ENCODE measurements at places on chromosomes 2 and 18.
A peak's percentile ranks its signal among the peaks of the same experiment; 100 is the strongest.

DNA sequence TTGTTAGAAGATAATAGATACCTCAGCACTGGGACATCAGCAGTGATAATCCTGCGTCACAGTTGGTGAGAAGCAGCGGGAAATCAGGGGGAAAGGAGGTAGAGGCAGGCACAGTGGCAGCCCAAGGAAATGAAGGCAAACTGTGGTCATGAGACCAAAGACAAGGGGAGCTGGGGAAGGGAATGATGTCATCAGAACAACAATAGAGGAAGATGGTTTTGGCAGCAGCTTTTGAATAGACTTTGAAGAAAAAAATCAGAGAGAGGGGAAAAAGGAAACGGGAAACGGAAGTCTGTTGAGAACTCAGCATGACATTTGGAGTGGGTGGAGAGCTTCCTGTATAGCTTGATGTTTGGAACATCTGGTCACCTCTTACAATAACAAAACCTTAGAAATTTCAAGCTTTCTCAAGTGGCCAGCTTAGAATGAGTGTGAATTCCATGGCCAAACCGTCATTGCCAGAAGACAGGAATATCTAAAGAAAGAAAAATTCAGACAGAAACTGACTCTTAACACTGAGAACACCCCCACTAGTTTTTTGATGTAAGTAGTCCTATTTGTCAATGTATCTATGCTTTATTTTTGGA lies 18.4 kb upstream of the YES1 start:
- peak; percentile 72 for DNase-seq

DNA sequence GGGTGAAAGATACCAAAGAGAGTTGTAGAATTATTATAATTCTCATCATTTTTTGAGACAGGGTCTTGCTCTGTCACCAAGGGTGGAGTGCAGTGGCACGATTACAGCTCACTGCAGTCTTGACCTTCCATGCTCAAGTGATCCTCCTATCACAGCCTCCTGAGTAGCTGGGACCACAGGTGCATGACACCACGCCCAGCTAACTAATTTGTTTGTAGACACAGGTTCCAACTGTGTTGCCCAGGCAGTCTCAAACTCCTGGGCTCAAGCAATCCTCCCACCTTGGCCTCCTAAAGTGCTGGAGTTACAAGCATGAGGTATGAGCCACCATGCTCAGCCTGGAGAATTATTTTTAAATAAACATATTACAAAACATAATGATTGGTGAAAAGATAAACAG lies 92.8 kb upstream of the MSH6 start:
- DNase-seq, result no peak

GRCh38 chr2:3639653-3640052 lies 18.3 kb upstream of the ALLC start:
- DNase-seq, result no peak

DNA sequence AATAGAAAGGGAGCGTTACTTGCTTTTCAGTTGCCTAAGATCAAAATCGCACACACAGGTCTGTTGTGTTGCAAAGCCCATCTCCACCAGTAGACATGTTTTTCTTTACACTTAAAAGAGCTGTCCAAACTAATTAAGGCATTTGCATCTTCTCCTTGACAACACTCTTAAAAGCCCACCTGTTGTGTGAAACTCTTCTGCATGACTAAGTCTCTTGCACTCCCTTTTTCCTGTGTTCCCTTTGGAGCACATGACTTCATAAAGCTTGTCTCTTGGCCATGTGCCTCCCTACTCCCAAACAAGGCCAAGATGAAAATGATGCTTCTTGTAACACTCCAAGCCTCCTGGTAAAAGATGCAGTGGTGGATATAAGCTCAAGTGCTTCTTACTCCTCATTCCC lies 26.1 kb downstream of the PID1 start:
- no peak for DNase-seq

DNA sequence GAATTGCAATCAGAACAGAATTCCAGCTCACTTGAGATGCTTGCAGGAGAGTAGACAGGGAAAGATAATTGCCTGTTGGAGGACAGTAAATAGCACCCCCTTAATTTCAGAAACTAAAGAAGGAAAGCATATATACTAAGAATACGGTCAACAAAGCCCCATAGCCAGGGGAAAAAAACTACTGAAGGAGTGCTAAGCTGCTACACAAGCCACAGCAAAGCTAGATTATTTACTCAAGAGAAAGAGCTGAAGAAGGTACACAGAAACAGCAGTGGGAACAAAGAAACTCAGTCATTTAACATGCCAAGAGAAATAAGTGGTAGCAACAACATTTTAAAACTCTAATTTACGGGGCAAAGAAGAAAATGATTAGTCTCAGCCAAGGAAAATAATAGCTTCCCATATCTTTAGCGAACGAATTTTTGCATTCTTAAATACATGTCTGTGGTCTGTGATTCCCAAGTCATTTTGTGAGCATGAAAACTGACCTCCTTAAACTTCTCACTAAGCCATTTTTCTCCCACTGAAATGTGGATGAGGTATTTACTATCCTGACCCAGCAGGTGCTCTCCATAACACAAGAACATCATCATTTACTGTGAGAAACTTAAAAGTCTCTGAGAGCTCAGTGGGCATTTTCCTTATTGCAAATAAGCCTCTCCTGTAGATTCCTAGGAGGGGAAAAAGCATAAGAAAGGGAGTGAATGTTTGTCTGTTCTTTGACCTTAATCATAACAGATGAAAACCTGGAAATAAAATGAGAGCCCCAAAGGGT lies 196.0 kb downstream of the PAX3 start:
- no peak for DNase-seq

DNA sequence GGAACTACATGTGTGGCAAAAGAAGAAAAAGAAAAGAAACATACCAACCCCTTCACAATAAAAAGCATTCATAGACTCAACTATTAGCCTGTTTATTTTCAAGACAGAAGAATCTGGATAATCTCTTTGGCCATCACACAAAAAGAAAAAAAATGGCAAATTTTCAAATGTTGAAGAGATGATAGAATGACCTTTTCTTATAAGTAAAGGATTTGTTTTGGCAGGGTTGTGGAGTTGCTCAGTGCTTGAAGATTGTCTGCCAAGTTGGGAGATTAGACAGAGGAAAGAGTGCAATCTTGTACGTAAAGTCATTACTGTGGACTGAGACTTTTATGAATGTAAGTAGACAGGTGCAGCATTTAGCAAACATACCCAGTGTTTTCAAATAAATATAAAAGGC lies 18.5 kb upstream of the FAM171B start:
- no peak for DNase-seq

DNA sequence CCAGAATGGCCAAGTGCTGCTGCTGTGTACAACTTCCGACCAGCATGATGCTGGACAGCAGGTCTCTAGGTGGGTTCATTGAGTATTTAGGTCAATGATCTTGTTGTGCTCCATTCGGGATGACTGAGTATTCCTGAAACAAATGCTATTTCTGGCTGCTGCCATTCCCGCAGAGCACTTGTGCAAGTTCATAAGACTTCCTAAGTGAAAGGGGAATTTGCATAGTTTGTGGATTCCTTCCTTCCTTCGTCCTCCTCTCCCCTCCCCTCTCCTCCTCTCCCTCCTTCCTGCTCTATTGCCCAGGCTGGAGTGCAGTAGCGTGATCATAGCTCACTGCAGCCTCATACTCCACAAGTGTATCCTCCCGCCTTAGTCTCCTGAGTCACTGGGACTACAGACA lies 40.4 kb downstream of the LDLRAD4 start:
- no peak for DNase-seq

DNA sequence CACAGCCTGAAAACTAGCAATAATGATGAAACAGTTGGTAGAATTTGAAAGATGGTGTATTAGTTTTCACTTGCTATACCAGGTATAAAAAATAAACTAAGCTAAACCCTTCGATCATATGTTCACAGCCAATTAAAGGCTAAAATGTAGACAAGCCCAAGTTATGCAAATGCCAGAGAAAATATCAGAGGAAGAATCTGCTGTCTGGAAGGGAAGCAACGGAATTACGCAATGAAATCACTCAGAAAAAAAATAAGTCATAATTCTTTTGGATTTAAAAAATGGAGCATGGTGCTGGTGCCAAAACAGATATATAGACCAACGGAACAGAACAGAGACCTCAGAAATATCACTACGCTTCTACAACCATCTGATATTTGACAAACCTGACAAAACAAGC lies 108.3 kb downstream of the ARL4C start:
- DNase-seq, result no peak

- DNase-seq, result peak; percentile 53
Measured at GRCh38 chr2:185618625-185619024, 120.0 kb upstream of the FSIP2 start.

DNA sequence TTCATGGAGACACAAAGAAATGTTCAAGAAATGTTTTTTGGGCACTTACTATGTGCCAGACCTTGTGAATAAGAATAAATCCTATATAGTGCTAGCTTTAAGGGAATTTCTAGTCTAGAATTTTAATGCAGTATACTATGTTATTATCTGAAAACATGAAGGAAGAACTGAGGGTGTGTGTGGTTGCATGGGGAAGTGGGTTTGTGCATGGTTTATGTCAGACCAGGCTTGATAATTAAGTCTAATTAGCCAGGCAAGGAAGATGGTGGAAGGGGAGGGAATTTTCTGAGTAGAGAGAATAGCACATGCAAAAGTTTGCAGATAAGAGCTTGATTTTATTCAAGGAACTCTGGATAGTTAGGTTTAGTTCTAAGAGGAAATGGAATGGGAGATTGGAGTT lies 6.5 kb downstream of the RBBP8 start:
- no peak for DNase-seq

DNA sequence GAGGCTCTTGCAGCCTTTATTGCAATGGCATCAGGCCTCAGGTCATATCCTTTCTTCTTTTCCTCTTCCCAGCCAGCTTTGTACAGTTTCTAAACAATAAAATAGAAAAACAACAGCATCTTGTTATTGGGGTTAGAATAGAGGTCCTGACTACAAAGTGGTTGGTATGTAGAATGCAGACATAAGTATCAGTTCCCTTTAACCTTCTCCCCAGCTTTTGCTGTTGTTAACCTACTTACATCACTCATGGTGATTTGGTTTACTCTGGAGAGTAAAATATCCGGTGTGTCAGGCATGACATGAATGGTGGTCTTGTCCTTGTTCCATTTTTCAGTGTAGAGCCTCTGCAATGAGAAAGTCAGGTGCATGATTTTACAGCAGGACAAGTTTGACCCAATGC lies 69.8 kb downstream of the NEB start:
- DNase-seq, result no peak

DNA sequence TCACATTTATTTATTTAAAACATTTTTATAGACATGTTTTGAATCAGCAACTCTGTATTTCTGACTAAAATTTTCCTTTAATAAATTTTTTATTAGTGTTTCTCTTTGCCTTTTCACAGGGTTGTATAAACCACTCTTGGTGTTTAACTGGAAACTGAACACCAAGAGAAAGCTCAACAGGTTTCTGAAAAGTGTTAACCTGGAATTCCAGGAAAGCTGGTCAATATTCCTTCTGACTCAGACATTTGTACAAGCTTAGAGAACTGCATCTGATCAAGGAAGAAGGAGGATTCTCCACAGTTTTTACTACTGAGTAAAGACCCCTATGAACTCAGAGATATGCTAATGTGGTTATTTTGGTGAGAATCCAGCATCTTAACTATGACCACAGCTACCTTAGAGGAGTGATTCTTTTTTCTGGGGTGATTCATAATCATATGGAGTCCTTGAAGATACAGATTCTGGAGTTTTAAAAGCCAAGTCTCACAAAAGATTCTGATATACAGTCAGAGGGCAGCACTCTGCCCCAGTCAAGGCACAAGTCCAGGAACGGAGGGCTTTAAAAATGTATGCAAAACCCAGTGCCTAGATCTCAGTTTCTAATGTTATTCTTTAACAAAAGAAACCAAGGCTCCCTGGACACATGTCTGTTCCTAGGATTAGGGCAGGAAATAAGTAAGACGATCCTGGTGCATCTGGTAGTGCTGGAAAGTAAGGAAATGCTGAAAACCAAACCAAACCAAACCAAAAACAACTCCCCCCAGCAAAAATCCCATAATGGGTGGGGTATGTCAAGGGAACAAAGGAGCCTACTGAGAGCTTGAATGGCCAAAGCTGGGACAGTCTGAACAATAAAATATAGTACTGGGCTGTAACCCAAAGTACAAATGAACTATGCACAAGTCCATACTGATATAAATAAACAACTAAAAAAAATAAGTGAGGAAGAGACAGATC lies 85.1 kb upstream of the FZD5 start:
- DNase-seq, result peak; percentile 70

- DNase-seq, result no peak
Measured at GRCh38 chr2:210356944-210357343, 42.0 kb upstream of the MYL1 start.

- no peak for DNase-seq
Measured at GRCh38 chr2:60602828-60603532, 49.5 kb upstream of the BCL11A start.

- no peak for DNase-seq
Measured at GRCh38 chr18:6452194-6452593, 37.5 kb upstream of the L3MBTL4 start.

- DNase-seq, result no peak
Measured at GRCh38 chr2:45195916-45196315, 186.7 kb upstream of the SIX2 start.

DNA sequence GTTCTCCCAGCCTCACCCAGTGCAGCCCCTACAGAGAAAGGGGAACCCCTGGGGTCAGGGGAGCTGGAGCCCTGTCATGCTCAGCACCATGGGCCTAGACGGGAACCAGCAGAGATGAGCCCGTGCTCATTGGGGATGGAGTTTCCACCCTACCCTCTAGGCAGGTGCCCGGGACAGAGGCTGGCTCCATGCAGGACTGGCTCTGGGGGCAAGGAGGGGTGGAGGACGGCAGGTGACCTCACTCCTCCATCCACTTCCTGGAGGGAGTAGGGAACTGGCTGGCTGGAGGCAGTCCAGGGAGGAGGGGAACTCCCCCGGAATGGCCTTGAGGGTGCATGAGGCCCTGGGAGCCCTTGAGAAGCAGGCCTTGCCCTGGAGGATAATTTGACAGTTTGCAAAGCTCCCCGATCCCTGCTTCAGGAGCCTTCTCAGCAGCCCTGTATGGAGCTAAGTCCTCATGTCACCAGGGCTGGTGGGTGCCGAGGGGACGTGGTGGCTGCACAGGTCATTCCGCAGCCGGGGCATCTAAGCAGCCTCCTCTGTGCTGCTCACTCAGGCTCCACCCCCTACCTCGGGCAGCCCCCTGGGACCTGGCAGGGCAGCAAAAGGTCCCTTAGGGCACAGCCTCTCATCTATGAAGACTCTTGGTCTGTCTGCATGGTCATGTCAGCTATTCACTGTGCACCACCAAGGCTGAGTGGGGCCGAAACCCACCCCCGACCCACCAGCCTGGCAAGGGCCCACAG lies 2.1 kb downstream of the NEURL3 start:
- DNase-seq, result peak; percentile 15

DNA sequence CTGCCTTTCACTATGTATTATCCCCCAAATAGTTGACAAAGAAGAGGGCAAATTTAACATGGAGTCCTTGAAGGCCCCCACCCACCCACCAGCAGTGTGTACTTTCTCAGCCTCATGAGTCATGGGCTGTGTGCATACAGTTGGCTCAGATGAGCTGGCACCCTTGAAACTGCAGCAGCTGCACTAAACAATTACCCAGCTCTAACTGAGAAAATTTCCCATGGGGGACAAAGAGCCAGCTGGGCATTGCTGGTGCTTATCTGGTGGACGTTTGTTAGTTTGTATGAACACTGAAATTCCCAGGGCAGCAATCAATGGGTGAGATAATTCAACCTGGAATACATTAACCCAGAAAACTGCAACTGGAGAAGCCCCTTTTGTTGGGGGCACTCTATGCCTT lies 131.7 kb downstream of the GCA start:
- DNase-seq, result no peak

- DNase-seq, result no peak
Measured at GRCh38 chr2:24253303-24253919, 78.6 kb downstream of the FAM228A start.

GRCh38 chr2:110818767-110819481 lies 86.6 kb downstream of the ACOXL start:
- DNase-seq, result no peak

- DNase-seq, result no peak
Measured at GRCh38 chr2:3620834-3621233, 25.9 kb downstream of the COLEC11 start.
